ENCODE measurements at places on chromosomes 11 and 22. TPM values are rescaled to one million over a fixed set of nuclear protein-coding genes. Genes with fewer than 3 reads are reported as not detected.

- DNase-seq: no peak
Measured at GRCh38 chr11:112995423-112996090, 34.3 kb downstream of the NCAM1 start.

GRCh38 chr11:48074425-48075181 lies 94.2 kb downstream of the PTPRJ start:
- DNase-seq: no peak

- DNase-seq: no peak
Measured at GRCh38 chr11:44328138-44328660, 18.3 kb upstream of the ALX4 start.

GRCh38 chr11:1283091-1283511 lies 26.3 kb downstream of the TOLLIP start:
- DNase-seq: no peak

GRCh38 chr11:125621995-125622394 lies 3.0 kb upstream of the CHEK1 start:
- no peak for DNase-seq

- DNase-seq: no peak
Measured at GRCh38 chr22:31615491-31615860, 46.5 kb downstream of the PISD start.

DNA sequence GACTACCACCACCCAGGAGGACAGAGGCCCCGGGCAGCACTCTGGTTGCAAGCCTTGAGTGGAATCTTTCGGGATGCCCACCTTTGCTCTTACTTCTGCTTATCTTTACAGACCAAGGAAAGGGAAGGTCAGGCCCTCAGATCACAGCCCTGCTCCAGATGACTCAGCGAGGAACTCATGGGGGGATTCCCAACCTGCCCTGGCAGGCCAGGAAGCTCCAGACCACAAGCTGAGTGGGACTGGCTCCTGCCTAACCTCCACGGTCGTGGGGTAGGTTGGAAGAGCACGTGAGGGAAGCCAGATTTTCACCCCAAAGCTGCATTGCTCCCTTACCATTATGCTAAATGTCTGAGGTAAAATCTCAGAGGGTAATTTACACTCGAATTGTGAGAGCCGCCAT lies 11.8 kb downstream of the TBC1D10A start:
- no peak for DNase-seq

DNA sequence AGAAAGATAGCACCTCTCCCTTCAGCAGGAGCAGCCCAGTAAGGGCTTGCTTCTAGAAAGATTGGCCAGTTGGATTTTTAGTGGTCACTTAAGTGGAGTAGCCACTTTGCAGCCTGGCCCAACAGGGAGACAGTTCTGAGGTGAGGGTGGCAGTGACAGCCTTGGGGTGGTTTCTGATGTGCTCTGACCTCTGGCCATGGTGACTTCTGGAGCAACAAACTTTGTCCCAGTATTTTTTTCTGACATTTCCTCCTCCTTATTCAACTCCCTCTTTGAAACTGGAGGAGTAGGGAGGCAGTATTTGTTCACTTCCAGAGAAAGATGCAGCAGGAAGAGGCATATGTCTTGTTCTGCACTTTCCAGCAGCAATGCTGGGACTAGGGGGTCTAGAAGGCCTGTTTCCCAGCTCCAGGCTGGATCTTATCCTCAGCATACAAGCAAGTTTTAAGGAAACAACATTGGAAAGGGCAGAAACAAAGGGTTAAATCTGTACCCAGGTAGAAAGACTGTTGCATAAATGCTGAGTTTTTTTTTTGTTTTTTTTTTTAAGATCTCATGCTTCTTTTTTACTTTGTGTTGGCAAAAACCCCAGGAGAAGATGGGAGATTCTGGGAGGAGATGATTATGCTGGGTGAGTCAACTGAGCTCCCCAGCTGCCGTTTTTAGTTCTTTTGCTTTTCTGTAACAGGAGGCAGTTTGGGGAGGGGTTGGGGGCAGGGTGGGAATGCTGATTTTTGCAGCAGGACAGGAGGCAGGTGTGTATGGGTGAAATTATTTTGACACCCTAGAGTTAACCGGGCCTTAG lies 37.2 kb downstream of the RCOR2 start:
- no peak for DNase-seq

GRCh38 chr11:84501750-84502149 lies 1125.4 kb downstream of the DLG2 start:
- no peak for DNase-seq

DNA sequence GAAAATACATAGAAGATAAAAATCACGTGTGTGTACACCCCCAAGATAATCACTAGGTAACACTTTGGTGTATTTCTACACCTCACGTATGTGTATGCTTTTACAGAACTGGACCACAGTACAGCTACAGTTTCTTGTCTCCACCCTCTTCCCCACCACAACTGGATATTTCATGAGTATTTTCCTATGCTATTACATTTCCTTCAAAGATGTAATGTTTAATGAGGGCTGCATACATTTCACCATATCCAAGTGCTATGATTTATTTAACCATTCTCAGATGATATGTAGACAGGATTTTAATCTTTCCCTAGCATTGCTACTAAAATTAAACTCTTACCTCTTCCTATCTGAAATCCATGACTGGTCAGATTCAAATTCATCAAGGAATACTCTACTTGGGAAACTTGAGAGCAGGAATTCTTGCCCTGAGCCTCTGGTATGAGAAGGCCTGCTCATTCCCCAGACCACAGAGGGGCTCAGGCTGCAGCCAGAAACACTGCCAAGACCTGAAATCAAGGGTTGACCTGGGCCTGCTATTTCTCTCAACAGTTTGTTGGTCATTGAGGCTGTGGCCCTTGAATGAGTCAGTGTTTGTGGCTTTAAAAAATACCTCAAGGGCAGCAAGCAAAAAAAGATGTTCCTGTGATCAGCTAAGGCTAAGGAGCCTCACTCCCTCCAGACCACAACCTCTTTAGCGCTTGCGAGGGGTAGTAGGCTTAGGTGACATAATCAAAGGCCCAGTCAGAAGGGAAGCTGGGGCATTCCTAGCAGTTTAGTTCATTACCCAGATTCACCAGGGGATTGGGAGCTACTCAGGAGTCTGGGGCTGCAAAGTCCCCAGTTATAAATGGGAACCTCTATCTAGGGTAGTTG lies 55.5 kb downstream of the ABTB2 start:
- no peak for DNase-seq

DNA sequence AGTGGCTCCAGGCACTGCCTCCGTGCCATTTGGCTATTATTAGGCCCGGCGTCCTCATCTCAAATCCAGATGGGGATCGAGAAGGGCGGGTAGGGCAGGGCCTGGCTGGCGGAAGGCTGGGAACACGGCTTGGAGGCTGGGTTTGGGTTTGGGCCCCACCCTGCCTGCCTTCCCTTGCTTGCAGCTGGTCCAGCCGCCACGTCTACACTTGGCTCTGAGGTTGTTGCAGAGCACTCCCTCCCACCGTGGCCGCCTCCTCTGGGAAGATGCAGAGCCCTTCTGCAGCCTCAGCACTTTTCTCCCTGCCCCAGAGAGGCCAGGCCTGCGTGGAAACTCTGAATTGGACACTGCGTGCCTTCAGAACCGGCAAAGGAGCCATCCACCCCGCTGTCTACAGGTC lies 5.2 kb upstream of the SMTN start:
- peak; percentile 95 for DNase-seq

GRCh38 chr11:128392259-128392658 lies 195.1 kb downstream of the ETS1 start:
- no peak for DNase-seq

- DNase-seq: no peak
Measured at GRCh38 chr11:130462931-130463330, 14.5 kb downstream of the ADAMTS15 start.

DNA sequence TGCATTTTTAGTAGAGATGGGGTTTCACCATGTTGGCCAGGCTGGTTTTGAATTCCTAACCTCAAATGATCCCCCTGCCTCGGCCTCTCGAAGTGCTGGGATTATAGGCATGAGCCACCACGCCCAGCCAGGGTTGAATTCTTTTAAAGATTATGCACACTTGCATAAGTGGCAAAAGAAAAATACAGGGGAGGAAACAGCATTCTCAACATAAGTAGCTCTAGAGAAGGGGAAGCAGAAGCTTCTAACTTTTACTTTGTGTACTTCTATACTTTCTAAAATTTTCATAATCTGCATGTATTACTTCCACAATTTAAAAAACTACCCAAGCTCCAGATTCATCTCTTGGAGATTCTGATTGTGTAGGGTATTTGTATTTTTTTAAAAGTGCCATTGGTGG lies 108.0 kb downstream of the SLC1A2 start:
- no peak for DNase-seq

DNA sequence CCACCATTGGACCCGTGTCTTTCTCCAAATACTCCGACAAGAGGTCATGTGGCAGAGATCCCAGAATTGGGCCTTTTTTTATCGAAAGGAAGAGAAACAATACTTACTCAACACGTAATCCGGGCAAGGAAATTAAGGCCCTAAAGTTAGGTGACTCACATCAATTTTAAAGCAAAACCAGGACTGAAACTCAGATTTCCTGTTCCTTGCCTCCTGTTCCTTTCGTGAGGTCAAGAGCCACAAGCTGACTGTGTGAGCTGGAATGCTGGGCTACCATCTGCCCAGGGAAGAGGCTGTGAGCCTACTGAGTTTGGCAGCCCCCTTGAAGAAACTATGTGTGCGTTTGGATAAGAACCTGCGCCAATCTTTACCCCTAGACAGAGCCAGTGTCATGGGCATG lies 27.1 kb upstream of the MRGPRX2 start:
- no peak for DNase-seq

DNA sequence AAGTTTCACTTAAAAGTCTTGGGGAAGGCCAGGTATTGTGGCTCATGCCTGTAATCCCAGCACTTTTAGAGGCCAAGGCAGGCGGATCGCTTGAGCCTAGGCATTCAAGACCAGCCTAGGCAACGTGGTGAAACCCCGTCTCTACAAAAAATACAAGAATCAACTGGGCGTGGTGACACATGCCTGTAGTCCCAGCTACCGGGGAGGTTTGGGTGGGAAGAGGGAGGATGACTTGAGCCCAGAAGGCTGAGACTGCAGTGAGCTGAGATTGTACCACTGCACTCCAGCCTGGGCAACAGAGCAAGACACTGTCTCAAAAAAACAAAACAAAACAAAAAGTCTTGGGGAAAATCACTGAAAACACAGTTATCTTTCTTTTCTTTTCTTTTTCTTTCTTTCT lies 15.4 kb upstream of the XBP1 start:
- DNase-seq: no peak

GRCh38 chr11:73651661-73652045 lies 5.3 kb downstream of the PLEKHB1 start:
- no peak for DNase-seq

GRCh38 chr11:63554877-63555223 lies 8.3 kb downstream of the PLAAT2 start:
- DNase-seq: no peak

DNA sequence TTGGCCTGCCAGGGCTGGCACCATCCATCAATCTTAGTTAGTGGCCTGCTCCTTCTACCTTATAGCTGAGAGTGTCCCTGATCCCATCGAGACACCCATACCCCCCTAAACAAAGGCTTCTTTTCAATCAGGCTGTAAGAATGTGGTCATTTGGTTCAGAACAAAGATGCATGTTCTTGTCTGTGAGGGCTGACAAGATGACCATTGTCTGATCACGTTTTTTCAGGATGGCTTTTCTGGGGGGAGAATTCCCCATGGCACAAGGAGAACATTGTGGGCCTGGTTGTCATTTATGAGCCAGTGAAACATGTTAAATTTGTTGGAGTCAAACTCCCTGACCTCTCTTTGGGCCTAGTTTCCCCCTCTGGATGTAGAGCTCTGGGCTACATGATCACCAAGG lies 160.4 kb downstream of the INSC start:
- DNase-seq: no peak

GRCh38 chr11:11419747-11420146 lies 66.7 kb upstream of the CSNK2A3 start:
- DNase-seq: no peak

DNA sequence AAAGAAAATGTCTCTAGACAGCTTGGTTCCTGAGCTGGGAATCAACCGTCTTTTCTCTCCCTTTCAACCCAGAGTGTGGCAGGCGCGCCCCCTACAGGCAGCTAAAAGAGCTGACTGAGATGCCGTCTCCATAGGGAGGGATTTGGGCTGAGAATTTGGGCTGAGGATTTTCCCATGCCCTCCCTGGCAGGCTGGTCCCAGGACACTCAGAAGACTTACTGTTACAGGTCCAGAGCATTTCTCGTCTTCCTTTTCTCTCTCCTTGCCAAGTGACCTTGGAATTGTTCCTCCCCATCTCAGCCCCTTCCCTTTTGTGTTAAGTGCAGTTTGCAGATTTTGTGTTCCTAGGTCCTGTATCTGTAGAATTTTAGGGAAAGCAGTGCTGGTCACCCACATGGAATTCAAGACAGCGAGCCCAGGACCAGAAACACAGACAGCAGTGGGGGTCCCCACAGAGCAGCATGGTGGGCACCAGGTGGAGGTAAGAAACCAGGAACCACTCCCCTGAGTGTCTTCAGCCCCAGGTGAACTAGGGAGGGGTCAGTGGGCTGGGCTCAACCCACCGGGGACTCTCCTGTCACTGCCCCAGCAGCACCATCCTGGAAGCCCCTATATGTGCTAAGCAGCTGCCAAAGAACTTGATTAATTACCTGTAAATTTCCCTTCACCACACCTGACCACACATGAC lies 9.9 kb upstream of the IGLL5 start:
- DNase-seq: no peak

GRCh38 chr11:69416762-69417698 lies 64.4 kb upstream of the LINC01488 start:
- DNase-seq: peak; percentile 53

- no peak for DNase-seq
Measured at GRCh38 chr11:130085671-130086290, 16.1 kb downstream of the APLP2 start.

GRCh38 chr11:29782447-29782846 lies 234.4 kb downstream of the KCNA4 start:
- DNase-seq: no peak

- peak; percentile 74 for DNase-seq
Measured at GRCh38 chr22:24247564-24248344, 2.9 kb upstream of the GGT5 start.

DNA sequence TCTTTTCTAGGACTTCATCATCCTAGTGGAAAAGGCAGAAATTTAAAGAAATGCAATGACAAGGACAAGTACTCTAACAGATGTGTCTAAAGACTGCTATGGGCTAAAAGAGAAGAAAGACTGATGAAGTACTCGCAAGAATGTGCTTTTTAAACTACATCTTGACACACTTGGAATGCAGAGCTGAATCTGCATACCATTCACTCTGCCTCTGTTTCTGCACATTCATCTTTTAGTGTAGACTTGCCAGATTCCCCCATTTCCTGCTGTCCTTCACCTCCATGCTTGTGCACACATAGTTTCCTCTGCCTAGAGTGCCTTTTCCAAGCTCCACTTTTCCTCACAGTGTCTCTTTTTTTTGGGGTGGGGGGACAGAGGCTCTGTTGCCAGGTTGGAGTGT lies 239.0 kb upstream of the CCDC179 start:
- DNase-seq: no peak

- DNase-seq: no peak
Measured at GRCh38 chr11:32884770-32885384, 7.7 kb upstream of the QSER1 start.

The UCP2 gene
- 22.9 TPM for total RNA-seq

The KCNK4 gene
- not detected for total RNA-seq

The RRAS2 gene
- 29.3 TPM for total RNA-seq

The P2RY2 gene
- 3.1 TPM for total RNA-seq

The DGAT2 gene
- total RNA-seq: 79.3 TPM

The POU2AF3 gene
- 1.4 TPM for total RNA-seq

The PRR33 gene
- total RNA-seq: 0.20 TPM
